ENCODE measurements at places on chromosomes 11 and 22.

GRCh38 chr11:94046796-94047195, 25.6 kb downstream of the HEPHL1 start:
- no peak for DNase-seq

GRCh38 chr11:16744128-16744725, 5.8 kb downstream of the C11orf58 start:
- DNase-seq = no peak

DNA sequence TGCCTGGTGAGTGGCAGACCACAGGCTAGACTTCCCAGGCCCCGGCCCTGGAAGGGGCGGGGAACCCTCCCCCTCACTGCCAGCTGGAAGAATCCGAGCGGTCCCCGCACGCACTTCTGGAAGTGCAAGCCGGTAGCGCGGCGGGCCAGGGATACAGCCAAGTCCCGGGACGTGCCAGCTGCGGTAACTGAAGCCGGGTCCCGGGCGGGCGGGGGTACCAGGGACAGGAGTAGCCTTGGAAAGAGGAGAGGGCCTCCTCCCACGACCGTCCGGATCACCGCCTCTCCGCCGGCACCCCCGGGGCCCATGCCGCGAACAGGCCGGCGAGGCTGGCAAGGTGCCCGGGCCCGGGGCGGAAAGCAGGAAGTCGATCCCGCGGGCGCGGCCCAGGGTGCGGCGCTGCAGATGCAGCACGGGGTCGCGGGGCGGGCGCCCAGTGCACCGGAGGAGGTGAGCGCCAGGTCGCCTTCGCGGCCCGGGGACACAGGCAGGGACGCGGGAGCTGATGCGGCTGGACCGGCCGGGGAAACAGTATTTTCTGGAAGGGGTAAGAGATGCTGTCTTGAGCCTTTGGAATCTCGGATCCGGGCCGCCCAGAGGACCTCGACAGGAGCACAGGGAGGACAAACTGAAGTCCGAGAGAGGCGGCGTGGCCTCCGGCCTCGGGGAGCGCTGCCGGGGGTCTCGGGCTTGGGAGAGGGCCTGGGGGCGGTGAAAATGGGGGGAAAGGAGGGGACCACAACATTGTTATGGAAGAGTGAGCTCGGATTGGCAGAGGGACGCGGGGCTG, 783 bp upstream of the SLC35C1 start:
- DNase-seq = no peak

DNA sequence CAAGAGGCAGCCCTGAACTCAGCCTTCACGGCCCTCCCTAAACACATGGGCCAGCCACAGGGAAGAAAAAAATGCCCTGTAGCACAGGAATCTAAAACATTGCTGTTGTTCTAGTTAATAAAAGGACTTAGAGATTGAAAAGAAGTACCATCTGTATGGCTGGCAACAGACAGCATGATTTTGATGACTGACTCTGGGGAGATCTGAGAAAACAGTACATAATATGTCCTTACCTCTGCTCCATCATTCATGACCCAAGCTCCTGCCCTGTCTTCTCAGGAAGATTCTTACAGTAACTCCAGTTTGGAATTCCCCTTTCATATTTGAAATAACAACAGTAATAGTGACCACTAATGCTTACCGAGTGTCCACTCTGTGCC, 244.2 kb downstream of the ETS1 start:
- no peak for DNase-seq
